Fibroblast of gingiva (primary cell): ENCODE measurements at places on chromosomes 11 and 22.
A peak's percentile ranks its signal among the peaks of the same experiment; 100 is the strongest.

GRCh38 chr11:72141066-72141465 is 5.5 kb downstream of the FOLR3 start:
- peak; percentile 76 for DNase-seq

GRCh38 chr11:134468796-134469195 is 56.8 kb upstream of the B3GAT1 start:
- DNase-seq = no peak

DNA sequence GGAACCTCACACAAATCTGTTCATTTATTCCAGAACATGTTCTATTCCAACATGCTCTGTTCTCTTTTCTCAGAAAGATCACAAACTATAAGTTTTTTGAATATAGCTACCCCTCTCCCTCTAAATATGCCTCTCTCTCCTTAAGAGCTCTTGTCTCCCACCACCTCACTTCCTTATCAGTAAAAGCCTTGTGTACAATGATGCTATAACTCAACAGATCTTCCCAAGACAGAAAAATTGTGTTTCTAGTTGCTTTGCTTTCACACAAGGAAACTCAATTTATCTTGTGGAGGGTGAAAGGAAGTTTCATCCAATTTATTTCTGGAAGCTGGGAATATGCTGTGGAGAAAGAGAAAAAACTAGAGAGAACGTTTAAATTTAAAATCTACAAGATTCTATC is 64.4 kb downstream of the FAM76B start:
- DNase-seq = no peak

GRCh38 chr22:39724390-39724789 is 153.8 kb downstream of the CACNA1I start:
- DNase-seq = no peak

- no peak for DNase-seq
Observed at GRCh38 chr11:14232652-14233051, 126.3 kb downstream of the RRAS2 start.

DNA sequence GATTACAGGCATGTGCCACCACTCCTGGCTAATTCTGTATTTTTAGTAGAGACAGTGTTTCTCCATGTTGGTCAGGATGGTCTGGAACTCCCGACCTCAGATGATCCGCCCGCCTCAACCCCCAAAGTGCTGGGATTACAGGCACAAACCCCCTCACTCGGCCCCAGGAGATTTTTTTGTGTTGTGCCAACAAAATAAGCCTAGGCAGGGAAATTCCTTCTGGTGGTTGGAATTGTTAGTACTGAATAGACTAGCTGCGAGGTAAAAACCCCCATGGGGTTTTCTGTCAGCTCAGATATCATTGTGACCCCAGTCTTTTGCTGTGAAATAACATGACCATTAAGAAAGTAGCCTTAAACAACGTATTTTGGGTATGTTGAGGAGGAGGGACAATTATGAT is 144.9 kb downstream of the BCR start:
- no peak for DNase-seq

DNA sequence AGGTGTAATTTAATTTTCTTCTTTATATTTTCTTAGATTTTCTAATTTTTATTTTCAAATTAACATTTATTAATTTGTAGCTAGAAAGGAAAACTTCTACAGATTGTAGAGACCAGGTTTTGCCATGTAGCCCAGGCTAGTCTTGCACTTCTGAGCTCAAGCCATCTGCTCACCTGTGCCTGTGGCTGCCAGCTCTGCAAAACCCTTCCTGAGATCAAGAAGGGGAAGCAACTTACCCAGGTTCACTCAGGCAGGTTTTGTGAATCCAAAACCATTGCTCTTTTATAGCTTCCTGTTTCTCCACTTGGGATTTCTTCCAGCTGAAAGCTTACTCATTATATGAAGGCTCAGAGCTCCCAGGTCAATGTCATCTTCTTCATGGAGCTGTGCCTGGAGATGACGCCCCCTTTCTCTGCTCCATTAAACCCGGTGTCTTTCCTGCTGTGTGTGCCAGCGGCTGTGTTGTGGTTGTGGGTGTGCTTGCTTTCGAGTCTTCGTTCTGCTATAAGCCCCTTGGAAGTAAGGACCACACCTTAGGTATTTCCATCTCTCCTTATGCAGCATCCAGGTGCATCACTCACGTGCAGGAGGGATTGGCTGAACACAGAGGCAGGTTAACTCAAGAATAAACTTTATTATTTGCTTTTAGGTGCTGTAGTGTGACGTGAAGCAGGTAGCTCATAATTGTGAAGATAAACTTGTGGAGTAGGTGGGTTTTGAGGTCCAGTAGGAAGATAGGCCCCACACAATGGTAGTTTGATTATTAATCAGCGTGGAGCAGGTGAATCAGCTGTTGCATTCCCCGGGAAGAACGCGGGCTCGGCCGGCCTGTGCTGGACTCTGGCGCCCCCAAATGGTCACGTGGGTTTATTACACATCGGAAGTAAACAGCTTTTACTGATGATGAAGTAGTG is 42.2 kb upstream of the INCENP start:
- DNase-seq = peak; percentile 53

GRCh38 chr11:34158661-34159060 is 53.2 kb downstream of the NAT10 start:
- no peak for DNase-seq

- DNase-seq = peak; percentile 80
Observed at GRCh38 chr22:38034278-38034882, 22.8 kb upstream of the PICK1 start.

DNA sequence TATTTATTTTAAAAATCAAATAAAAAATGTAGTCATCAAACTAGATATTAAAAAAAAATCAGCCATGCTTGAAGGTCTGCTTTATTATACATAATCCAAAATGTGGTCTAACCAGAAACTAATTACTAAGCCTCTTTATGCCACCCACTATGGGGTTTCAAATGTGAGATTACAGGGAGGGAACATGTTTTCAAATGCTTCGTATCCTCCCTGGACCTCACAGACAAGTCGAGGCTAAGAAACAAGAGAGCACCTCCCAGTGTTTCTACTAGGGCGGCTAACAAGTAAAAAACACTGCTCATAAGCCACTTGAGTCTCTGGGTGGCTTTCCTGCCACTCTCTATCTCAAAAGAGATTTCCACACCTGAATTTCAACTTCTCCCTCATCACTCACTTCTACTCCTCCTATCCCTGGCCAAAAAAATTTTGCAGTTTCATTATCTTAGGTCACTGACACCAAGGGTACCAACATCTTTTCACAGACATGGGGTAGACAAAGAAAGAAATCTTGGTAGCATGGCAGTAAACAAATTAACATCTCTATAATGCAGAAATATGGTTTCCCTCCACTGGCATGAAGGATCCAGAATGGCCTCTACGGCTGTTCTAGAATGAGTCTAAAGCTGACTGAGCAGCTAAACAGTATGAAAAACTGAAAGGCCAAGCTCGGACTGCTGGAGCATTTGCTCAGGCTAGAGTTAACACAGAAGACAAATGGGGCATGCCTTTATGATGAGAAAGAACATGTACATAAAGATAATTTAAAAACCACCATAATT is 50.9 kb downstream of the PITPNB start:
- DNase-seq = no peak

DNA sequence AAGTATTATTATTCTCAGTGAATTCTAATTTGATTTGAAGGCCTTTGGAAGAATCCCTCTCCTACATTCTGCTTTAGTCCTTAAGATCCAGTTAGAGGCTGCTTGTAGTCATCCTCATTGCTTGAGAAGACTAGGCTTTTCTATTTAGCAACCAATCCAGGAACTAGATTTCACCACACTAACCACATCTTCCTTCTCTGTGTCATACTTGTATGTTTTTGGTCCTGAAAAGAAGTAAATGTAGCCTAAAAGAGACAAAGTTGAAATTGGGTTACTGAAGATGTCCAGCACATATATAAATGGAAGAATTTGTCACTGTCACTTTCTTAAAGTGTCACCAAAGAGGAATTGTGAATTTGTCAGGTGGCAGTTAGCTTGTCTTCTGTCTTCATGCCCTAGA is 46.6 kb upstream of the MMP7 start:
- peak; percentile 20 for DNase-seq

DNA sequence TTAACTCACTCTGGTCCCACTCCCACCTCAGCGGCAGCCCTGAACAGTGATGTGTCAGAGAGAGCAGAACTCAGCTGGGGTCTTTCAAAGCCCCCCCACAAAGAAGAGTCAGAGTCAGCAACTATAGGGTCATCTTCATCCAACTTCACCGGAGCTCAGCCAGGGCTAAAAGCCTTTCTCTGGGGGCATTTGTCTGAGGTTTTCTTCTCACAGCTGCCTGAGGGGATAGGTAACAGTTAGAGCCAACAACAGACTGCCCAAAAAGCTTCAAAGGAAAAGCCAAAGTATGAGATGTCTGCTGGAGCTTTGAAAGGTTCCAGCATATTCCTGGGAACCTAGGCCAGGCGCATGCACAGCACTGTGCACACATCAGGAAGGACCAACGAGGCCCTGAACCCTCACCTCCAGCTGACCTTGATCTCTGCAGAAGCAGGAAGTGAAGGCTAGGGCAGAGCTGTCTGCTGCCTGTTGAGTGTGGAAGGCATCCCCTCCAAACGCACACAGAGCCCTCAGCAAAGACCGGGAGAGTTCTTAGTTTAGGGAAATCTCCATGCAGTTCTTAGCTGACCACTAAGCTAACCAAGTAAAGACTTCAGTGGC is 28.1 kb upstream of the COMT start:
- DNase-seq = no peak
